ENCODE measurements at places on chromosomes 1 and 21.

- H3K27ac ChIP-seq = no peak overlapping the region
- H3K4me1 ChIP-seq = no peaks in the 10 kb centered on the region
- H3K36me3 ChIP-seq = no peaks in the 10 kb centered on the region
- no peak overlapping the region for H3K4me3 ChIP-seq
These were observed 48.1 kb upstream of the UBE2U start for GRCh38 chr1:64155278-64155677.

GRCh38 chr1:207355060-207355459 lies 33.6 kb downstream of the CD55 start:
- peak; percentile 27 for DNase-seq
- peaks cover 6% of the 10 kb centered on the region for H3K36me3 ChIP-seq
- no peak overlapping the region for H3K4me3 ChIP-seq
- no peaks in the 10 kb centered on the region for H3K27me3 ChIP-seq

DNA sequence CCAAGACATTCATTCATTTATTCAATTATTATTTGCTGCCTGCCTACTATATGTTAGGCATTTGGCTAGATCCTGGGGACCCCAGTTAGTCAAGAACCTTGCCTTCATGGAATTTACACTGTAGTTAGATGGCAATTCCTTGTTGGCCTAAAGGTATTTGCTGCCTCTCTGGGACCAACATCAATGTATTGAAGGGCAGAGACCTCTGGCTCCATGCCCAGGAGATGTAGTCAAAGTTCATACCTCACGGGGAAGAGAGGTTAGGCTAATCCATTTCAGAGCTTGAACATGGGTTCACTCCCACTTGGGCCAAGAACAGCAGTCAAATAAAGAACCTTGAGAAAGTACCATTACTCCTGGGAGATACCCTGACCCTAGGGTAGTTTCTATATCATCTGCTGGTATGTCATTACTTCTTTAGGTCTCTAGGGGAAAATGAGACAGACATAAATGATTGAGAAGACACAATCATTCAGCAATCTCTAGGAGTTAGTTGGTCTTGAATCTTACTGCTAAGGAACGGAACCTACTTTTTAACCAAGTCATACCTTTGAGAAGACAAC lies 32.0 kb downstream of the SORT1 start:
- no peaks in the 10 kb centered on the region for H3K27me3 ChIP-seq
- H3K27ac ChIP-seq = no peak overlapping the region
- H3K4me1 ChIP-seq = peaks cover 36% of the 10 kb centered on the region

- no peak overlapping the region for H3K27ac ChIP-seq
- no peaks in the 10 kb centered on the region for H3K4me1 ChIP-seq
- H3K4me3 ChIP-seq = no peak overlapping the region
- no peak for DNase-seq
- H3K27me3 ChIP-seq = no peaks in the 10 kb centered on the region
These were observed 7.2 kb upstream of the MMP23B start for GRCh38 chr1:1624443-1625403.

- H3K4me1 ChIP-seq = peaks cover 27% of the 10 kb centered on the region
- no peak overlapping the region for H3K4me3 ChIP-seq
- DNase-seq = peak; percentile 63
- no peaks in the 10 kb centered on the region for H3K36me3 ChIP-seq
- no peaks in the 10 kb centered on the region for H3K27me3 ChIP-seq
These were observed 7.6 kb downstream of the EFHD2 start for GRCh38 chr1:15417059-15417934.

GRCh38 chr1:177567393-177567792 lies 396.6 kb downstream of the BRINP2 start:
- H3K4me3 ChIP-seq = no peak overlapping the region
- H3K27ac ChIP-seq = no peak overlapping the region
- H3K36me3 ChIP-seq = no peaks in the 10 kb centered on the region
- H3K27me3 ChIP-seq = no peaks in the 10 kb centered on the region
- DNase-seq = peak; percentile 41

DNA sequence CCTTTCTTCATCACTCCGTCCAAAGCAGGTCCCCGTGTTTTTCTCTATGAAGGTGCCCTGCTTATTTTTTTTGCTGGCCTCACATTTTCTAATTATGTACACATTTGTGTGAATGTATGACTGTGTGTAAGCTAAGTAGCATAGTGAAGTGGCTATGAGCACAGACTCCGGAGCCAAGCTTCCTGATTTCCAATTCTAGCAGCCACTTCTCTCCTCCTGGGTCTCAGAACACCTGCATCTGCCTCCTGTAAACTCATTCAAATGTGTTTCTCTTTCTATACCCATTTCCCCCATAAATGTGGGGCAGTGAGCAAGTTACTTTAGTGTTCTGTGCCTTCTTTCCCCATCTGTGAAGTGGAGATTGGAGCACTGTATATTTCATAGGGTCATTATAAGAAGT lies 2.1 kb downstream of the SLAMF6 start:
- no peak overlapping the region for H3K4me3 ChIP-seq
- no peak for DNase-seq
- no peaks in the 10 kb centered on the region for H3K27me3 ChIP-seq
- H3K36me3 ChIP-seq = no peaks in the 10 kb centered on the region
- no peaks in the 10 kb centered on the region for H3K4me1 ChIP-seq

DNA sequence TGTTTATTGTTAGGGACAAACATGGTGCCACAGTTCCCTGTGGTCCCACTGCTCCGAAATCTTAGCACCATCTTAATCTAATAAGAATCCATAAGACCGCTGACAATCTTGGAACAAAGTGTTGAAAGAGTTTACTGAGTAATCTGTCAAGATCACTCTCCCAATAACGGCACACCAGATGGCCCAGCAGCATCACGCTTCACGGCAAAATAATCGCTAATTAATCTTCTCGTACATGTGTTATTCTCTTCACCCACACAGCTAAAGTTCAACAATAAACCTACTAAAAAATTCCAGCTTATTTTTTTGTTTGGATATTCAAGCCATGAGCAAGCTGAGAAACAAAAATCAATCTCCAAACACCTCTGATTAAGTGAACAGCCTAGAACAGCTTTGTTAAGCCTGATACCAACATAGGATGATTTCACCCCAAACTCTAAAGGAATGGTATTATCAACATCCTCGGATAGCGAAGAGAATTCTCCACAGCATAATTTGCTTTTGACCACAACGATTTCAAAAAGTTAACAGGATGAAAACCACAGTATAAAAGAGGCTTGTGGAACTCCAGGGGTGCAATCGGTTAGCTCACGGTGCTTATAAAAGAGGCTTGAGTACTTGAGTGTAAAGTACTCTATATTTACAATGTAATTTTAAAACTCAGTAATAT lies 329.9 kb upstream of the GREM2 start:
- no peaks in the 10 kb centered on the region for H3K27me3 ChIP-seq
- no peak overlapping the region for H3K27ac ChIP-seq
- H3K4me1 ChIP-seq = no peaks in the 10 kb centered on the region
- H3K4me3 ChIP-seq = no peak overlapping the region
- DNase-seq = no peak

- H3K36me3 ChIP-seq = peaks cover 28% of the 10 kb centered on the region
- no peaks in the 10 kb centered on the region for H3K27me3 ChIP-seq
- no peak overlapping the region for H3K27ac ChIP-seq
These were observed 16.9 kb downstream of the MGST3 start for GRCh38 chr1:165647970-165648369.

DNA sequence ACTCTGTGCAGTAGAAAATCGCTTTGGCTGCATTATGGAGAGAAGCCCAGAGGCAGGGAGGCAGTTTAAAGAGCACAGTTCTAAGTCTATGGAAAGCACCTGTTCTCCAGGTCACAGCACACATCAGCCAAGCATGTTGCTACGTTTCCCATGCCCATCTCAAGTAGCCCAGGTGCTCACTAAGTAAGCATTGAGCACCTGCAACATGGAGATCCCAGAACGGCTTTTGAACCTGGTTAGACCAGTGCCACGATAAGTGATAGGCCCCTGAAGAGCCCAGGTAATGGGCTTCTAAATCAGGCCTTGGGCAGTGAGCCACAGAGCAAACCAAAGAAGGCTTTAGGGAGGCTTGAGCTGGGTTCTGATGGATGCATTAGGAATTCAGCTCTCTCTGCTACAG lies 186.2 kb downstream of the C1orf94 start:
- peaks cover 31% of the 10 kb centered on the region for H3K27me3 ChIP-seq
- no peaks in the 10 kb centered on the region for H3K36me3 ChIP-seq
- no peak for DNase-seq
- no peaks in the 10 kb centered on the region for H3K4me1 ChIP-seq
- H3K27ac ChIP-seq = no peak overlapping the region
- no peak overlapping the region for H3K4me3 ChIP-seq

DNA sequence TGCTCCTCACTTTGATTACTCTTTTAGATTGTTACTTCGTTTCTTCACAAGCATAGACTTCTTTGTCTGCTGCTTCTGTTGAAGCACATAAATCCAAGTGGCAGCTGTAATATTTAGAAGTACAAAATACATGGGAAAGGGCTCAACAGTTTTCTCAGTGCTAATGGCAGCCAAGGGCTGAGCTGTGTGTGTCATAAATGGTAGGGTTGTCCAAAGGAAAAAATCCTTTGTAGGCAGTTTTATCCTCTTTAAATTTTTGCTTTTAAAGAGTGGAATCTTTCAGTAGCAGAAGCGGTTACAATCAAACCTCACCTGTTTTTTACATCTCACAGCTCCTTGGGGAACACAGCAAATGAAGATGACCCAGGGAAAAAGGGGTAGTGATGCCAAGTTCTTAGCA lies 650.8 kb downstream of the PLPP3 start:
- DNase-seq = no peak
- no peak overlapping the region for H3K4me3 ChIP-seq
- no peaks in the 10 kb centered on the region for H3K36me3 ChIP-seq
- H3K27ac ChIP-seq = no peak overlapping the region
- H3K27me3 ChIP-seq = no peaks in the 10 kb centered on the region
- H3K4me1 ChIP-seq = no peaks in the 10 kb centered on the region

DNA sequence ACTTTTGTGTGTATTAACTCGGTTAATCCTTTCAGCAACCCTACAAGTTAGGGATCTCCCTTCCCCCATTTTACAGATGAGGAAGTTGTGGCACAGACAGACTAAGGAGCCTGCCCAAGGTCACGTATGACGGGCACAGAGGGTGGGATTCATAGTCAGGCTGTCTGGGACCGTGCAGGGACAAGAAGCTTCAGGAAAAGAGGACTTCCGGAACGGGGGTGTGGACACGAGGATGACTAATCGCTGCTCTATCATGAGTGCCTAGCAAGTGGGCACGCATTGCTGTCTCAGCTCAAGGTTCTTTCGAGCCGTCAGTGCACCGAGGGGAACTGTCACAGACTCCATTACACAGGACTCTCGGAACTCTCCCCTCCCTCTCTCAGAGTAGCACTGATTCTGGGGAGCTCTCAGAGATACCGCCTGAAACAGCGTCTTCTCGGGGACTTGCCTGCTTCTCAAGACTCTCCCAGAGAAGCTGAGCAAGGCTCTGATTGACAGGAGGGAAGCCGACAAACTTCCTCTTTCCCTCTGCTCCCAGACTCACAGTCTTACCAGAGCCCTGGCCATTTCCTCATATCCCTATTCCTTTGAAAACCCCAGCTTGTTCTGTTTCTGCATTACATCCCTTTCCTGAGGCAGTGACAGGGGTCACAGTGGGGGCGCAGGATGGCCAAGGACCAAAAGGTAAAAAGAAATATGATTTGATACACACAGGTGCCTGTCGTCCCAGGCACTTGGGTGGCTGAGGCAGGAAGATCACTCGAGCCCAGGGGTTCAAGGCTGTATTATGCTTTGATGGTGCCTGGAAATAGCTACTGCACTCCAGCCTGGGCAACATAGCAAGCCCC lies 14.4 kb downstream of the FHAD1 start:
- H3K4me1 ChIP-seq = no peaks in the 10 kb centered on the region
- H3K27me3 ChIP-seq = peaks cover 9% of the 10 kb centered on the region
- H3K36me3 ChIP-seq = no peaks in the 10 kb centered on the region

GRCh38 chr1:207335695-207336363 lies 14.4 kb downstream of the CD55 start:
- no peaks in the 10 kb centered on the region for H3K27me3 ChIP-seq
- H3K27ac ChIP-seq = no peak overlapping the region
- H3K4me3 ChIP-seq = no peak overlapping the region
- DNase-seq = peak; percentile 64
- peaks cover 38% of the 10 kb centered on the region for H3K36me3 ChIP-seq

GRCh38 chr21:43333298-43334062 lies 93.5 kb downstream of the SIK1 start:
- H3K4me3 ChIP-seq = peak overlapping the region; percentile 49
- H3K27me3 ChIP-seq = no peaks in the 10 kb centered on the region
- peaks cover 17% of the 10 kb centered on the region for H3K4me1 ChIP-seq

- peak overlapping the region; percentile 60 for H3K4me3 ChIP-seq
- peak overlapping the region; percentile 68 for H3K27ac ChIP-seq
- H3K27me3 ChIP-seq = no peaks in the 10 kb centered on the region
- peak; percentile 79 for DNase-seq
These were observed 96.7 kb downstream of the DYRK1A start for GRCh38 chr21:37463083-37463801.

GRCh38 chr1:20137055-20137454 lies 2.1 kb upstream of the PLA2G2F start:
- no peak overlapping the region for H3K27ac ChIP-seq
- H3K4me1 ChIP-seq = no peaks in the 10 kb centered on the region
- no peak for DNase-seq
- no peak overlapping the region for H3K4me3 ChIP-seq

GRCh38 chr1:42173961-42174735 lies 9.6 kb upstream of the GUCA2A start:
- no peak overlapping the region for H3K4me3 ChIP-seq
- DNase-seq = peak; percentile 75
- peaks cover 28% of the 10 kb centered on the region for H3K4me1 ChIP-seq
- H3K36me3 ChIP-seq = no peaks in the 10 kb centered on the region

DNA sequence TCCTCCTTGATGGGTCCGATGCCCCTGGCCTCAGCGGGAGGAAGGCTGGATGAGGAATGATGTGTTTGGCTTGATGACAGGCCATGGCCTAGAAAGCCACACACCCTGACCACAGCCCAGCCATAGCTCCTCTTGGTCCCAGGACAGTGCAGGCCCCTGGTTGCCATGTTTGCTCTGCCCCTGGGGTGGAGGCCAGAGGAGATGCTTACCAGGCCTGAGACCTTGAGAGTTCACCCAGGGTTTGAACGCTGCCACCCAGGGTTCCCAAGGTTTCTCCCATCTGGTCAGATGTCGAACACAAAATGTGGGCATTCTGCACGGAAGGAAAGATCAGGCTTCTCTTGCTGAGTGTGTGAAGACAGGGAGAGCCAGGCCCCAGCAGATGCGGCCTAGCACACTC lies 2.6 kb downstream of the C1orf226 start:
- 0 out of 2 replicates have a peak, but pooled peaks cover 1% of the 10 kb centered on the region for H3K4me1 ChIP-seq
- no peak overlapping the region for H3K4me3 ChIP-seq
- no peaks in the 10 kb centered on the region for H3K36me3 ChIP-seq
- no peak for DNase-seq
- H3K27ac ChIP-seq = no peak overlapping the region

DNA sequence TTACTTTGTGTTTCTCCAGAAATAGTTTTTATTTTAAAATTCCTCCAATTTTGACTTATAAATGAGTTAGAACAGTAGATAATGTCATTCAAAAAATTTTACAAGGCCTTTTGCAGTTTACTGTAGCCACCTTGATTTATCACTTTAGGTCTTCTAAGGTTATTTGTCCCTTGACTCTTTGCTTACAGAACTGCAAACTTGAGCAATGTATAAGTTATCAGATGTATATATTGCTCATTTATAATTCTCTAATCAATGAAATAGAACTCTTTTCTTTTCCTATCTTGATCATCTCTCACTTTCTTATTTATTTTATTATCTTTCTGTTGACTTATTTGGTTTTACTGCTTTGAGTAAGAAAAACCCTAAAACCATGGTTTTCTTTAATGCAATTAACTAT lies 5.8 kb upstream of the SPTA1 start:
- H3K27me3 ChIP-seq = no peaks in the 10 kb centered on the region
- DNase-seq = no peak
- H3K27ac ChIP-seq = no peak overlapping the region
- H3K4me1 ChIP-seq = no peaks in the 10 kb centered on the region

- no peak overlapping the region for H3K27ac ChIP-seq
- H3K4me3 ChIP-seq = no peak overlapping the region
- H3K36me3 ChIP-seq = no peaks in the 10 kb centered on the region
- peak; percentile 9 for DNase-seq
These were observed 29.0 kb upstream of the ARID1A start for GRCh38 chr1:26666855-26667254.
